ENCODE measurements at places on chromosomes 12 and 14.

DNA sequence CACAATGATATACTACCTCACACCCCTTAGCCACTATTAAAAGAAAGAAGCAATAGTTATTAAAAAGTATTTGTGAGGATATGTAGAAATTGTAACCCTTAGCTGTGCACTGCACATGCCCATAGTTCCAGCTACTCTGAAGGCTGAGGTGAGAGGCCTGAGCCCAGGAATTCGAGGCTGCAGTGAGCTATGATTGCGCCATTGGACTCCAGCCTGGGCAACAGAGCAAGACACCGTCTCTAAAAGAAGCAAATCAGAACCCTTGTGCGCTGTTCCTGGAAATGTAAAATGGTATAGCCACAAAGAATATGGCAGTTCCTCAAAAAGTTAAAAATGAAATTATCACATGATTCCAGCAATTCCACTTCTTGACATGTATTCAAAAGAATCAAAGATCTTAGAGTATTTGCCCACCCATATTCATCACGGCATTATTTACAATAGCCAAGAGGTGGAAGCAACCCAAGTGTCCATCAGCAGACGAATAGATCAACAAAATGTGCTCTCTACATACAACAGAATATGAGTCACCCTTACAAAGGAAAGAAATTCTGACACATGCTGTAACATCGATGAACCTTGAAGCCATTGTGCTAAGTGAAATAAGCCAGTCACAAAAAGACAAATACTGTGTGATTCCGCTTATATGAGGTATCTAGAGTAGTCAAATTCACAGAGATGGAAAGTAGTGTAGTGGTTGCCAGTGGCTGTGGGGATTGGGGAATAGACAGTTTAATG is 23.7 kb upstream of the YLPM1 start:
- DNase-seq, result no peak

DNA sequence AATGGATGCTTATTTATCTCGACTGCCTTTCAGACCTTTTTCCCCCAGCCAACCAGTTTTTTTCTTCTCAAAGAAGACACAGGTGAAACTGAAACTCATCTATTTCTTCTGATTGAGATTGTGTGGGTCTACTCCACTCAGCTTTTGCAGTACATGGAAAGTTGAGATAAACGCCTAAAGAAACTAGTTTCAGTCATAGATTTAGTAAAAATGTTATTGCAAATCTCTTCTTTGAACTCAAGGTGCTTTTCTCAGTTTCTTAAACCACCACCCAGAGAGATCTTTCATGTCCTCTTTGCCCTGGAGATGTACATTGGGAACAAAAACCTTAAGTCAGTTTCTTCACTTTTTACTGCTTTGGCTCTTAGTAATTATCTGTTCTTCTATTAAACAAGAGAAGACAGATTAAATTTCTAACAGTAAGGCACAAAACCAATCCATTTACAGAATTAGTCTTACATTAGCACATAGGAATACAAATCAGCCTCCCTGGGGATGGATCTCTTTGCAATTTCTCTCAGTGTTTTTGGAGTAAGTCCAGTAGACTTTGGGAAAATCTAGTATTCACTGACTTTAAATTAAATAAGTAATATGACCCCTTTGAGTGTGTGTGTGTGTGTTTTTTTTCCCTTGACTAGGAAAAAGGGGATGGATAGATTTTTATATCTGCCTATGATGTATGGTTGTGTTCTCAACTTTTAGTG is 11.6 kb downstream of the FBXW8 start:
- DNase-seq, result no peak

DNA sequence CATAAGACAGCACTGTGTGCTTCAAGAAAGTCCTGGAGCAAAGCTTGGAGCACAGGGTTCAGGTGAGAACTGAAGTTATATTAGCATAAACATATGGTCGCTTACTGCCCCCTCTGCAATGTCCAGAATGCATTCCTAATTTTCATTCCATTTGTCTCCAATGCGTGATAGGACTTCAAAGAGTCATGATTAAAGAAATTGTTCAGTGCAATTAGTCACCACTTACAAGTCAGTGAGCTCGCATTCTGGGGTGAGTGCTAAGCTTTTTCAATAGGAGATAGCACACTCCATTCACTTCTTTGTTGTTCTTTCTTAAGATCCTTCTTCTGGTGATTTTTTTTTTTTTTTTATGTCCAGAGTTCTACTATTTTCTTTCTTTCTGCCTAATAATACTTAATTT is 398.4 kb downstream of the SYT1 start:
- no peak for DNase-seq

- DNase-seq, result no peak
Measured at GRCh38 chr14:55851301-55851700, 266.9 kb upstream of the PELI2 start.

DNA sequence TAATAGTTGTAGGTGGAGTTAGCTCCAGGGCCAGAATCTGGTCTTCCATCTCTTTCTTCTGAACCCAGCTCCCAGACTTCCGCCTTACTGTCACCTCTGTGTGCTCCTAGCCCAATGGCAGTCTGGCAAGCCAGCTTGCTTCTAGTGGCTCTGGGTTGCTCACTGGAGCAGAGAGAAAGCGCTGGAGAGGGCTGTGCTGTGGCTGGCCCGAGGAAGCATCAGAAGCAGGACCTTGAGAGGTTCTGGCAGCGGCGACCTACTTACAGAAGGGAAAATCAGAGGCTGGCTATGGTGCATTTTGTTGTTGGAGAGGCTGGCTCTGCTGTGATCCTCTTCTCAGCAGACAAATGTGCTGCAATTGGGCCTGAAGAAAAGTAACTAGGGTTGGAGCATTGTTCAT is 28.6 kb downstream of the KCNA5 start:
- DNase-seq, result no peak

DNA sequence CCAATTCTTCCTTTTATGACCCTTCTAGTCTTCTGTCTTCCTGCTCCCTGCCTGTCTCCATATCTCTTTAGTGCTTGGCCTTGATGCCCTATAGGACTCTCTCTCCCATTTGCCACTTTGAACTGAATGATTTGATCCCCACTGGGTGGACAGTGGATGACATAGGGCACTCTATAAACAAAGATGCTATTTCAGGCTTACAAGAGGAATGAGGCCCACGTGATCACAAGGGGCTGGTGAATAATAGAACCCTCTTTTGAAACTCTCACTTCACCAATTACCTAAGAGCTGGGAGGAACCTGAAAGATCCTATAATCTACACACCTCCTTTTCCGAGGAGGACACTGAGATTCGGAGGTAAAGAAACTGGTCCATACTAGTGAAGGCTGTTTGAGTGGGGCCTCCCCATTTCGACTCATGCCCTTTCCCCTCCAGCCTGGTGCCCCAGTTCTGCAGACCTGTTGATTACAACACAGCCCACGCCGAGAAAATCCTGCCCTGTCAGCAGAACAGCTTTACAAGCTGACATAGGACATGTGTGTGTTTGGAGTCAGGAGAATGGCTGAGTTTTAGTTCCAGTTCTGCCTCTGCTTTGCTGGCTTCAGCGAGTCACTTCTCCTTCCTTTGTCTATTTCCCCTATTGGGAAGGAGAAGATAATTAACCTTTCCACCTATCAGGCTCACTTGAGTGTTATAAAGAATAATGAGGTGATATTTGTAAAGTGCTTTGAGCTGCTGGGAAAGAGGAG is 400.3 kb downstream of the ZFP36L1 start:
- DNase-seq, result no peak

GRCh38 chr12:30902001-30902400 is 24.5 kb upstream of the TSPAN11 start:
- DNase-seq, result no peak
